ENCODE measurements at places on chromosomes 11 and 22.
A peak's percentile ranks its signal among the peaks of the same experiment; 100 is the strongest.

DNA sequence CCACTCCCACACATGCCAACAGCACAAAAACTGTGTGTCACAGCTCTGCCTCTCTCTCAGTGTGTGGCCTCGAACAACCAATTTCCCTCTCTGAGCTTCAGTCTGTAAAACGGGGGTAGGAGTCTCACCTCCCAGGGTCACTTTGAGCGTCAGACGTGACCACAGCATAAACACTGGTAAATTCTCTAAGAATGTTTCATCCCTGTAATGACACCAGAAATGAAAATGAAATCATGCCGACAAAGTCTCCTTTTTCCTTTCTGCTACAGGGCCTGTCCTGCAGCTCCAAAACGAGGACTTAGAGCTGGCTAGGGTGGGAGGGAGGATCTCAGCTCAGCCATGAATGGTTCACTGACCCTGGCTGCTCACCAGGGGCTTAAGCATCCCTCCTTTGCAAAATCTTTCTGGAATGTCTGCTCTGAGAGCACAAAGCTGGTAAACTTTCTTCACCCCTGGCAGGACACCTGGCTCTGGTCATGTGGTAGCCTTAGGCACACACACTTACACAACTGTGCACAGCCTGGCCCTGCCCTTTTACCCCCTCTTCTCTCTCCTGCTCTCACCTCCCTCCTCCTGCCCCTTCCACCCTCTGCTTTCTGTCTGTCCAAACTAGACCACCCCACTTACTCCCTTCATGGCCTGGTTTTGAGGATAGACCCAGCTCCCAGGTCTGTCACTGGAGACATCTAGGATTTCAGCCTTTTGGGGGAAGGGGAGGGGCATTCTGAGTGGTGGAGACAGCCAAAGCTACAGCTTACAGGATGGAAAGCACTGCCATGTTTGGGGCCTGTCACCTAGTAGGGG is 12.3 kb upstream of the TSKU start:
- DNase-seq, result peak; percentile 73

DNA sequence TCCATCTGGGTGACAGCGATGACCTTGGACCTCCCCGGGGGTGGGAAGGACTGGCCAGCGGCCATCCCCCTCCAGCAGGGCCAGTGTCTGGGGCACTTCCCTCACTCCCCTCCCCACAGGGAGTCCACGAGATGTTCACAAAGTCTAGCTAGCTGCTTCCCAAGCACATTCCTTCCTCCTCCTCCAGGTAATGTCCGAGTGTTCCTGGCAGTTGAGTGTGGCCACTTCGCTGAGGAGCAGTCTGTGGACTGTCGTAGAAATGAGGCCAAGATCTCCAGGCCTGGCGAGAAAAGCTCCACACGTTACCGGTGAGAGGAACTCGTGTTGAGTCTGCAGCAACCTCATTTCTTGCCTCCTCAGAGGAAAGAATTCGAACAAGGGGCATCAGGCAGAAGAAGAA is 425.5 kb downstream of the BRD1 start:
- no peak for DNase-seq

DNA sequence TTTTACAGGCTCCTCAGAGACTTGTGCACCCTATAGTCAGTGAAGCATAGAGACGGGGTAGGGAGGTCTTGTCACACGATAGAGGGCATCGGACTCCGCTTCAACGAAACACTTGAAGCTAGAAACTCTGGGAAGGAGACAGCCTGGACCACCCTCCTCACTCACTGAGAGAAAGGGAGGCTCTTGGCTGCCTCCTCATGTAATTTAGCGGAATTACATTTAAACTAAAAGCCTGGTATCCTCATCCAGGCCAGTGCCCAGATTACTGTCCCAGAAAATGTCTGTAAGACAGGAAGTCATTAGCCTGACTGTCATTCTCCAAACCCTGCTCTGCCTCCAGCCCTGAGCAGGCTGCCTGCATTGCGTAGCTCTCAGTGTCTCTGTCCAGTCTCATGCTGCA is 36.0 kb downstream of the TTLL1 start:
- peak; percentile 83 for DNase-seq

DNA sequence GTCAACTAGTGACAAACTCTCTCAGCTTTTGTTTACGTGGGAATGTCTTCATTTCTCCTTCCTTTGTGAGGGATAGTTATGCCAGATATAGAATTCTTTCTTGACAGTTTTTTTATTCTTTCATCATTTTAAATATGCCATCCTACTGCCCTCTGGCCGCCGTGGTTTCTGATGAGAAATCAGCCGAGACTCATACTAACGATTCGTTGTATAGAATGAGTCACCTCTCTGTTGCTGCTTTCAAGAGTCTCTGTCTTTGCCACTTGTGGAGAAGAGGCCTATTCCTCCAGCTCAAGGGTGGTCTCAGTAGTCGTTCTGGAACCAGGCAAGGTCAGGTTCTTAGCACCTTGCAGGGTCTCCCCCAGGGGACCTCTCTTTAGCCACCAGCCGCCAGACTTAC is 8.0 kb downstream of the MYO7A start:
- no peak for DNase-seq

DNA sequence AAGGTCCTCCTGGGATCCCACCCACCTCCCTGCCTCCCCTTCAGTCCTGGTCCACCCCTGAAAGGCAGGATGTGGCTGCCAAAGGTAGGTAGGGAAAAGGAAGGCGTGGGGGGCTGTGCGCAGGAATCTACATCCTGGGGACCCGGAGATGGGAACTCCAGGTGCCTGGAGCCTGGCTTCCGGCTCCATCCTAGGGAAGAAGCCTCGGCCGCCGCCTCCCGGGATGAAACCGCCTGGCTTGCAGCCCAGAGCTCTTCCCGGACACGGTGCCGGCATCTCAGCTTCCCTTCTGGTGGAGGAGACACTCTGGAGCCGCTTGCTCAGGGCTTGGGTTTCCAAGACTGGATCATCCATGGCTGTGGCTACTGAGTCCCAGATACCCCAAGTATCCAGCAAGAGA is 33.3 kb upstream of the PDGFB start:
- no peak for DNase-seq

DNA sequence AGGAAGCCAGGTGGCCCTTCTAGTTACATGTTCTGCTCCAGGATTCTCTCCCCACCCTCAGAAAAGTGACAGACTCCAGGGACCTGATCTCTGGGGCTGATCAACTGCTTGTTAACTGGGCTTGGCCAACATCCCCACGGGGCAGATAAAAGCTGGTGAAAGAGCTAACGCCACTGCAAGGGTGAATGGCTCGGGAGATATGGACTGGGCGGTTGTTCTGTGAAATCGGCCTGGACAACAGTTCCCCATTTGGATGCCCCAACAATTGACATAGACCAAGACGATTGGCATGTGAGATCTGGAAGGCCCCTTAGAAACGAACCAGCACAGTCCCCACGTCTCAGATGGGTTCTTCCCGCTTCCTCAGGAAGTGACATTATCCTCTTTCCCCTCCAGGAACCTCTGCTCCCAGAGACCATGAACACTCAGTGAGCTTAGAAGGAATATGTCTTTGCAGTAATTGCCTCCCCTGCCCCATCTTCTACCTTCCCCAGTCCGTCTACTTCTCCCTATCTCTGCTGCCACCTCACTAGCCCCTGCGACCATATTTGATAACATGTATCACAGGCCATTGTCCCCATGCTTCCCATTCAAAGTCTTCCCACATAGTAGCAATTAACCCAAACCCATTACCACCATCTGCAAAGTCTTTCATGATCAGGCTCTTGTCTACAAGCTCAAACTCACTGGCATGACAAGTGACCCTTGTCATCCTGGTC is 5.6 kb upstream of the PRG2 start:
- no peak for DNase-seq

GRCh38 chr11:2575591-2576051 is 124.2 kb downstream of the KCNQ1OT1 start:
- no peak for DNase-seq

DNA sequence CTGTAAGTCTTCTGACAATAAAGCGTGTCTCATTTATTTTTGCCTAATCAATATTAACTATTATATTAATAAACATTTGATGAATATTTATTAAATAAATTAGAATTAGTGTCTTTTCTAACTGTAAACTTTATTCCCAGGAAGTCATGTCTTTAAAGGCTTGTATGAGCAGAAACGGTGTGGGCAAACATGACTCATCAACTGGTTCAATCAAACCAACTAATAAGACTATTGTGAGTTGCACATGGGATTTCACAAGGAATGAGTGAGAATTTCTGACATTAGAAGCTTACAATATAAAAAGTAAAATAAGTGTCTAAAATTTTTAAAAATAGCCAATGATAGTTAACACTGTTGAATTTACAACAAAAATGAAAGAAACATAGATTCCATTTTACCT is 259.2 kb upstream of the CTSC start:
- no peak for DNase-seq

- no peak for DNase-seq
Measured at GRCh38 chr11:132772703-132773545, 759.4 kb downstream of the OPCML start.

- peak; percentile 79 for DNase-seq
Measured at GRCh38 chr22:24706054-24706453, 68.5 kb downstream of the PIWIL3 start.

DNA sequence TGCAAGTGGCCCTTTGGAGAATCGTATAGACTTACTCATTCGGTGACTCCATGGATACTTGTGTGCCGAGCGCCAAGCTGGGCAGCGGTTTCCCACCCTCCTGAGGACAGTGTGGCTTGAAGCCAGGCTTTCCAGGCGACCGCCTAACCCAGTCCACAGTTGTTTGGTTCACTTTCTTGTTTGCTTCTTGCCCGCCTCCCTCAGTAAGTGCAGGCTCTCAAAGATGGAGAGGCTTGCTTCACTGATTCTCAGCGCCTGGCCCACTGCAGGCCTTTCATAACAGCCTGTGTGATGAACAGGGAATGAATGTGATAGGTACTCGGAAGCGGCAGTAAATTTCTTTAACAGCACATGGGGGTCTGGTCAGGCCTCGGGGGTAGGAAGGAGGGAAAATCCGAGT is 11.2 kb upstream of the MDK start:
- no peak for DNase-seq

DNA sequence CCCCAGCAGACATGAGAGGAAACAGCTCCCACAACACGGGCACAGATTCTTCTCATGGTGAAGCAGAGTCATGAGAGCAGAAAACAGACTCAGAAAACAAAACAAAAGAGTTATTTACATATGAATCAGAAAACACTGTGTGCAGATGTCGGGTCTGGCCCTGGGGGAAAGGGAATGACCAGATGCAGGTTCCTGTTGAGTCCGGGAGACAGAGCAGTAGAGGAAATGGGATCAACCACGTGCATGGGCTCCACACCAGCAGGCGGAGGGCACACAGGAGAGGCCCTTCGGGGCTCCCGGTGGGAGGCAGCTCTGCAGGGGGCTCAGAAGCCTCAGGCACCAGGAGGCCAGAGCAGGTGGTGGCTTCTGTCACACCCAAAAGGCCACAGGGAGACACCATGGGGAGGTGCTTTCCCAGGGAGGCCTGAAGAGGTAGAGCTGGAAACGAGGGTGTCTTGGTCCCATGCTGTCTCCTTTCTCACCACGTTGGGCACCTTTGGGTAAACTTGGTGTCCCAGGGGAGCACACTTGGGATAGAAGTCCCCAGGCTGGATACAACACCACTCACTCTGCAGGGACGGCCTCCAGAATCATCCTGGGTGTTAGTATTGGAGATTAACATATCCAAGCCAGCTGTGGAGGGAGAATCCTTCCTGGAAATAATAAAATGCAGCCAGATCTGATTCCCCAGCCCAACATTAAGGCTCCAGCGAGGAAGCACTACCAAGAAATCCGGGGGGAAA is 764.7 kb downstream of the BRD1 start:
- DNase-seq, result peak; percentile 77

DNA sequence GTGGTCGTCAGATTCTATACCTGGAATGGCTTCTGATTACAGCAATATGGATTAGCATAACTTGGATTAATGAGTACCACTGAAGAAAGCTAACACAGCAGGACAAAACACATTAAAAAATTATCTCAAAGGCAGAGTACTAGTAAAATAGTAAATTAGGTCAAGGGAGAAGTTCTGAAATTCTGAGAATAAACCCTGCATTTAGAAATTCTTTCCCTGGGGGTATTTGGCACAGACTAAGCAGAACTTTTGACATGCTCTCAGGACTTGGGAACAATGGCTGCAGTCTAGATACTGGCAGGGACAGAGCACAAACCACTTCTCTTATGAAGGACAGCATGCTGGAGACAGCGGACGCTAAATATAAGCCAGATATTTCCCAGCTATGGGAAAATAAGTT is 85.6 kb upstream of the GRIA4 start:
- DNase-seq, result no peak

DNA sequence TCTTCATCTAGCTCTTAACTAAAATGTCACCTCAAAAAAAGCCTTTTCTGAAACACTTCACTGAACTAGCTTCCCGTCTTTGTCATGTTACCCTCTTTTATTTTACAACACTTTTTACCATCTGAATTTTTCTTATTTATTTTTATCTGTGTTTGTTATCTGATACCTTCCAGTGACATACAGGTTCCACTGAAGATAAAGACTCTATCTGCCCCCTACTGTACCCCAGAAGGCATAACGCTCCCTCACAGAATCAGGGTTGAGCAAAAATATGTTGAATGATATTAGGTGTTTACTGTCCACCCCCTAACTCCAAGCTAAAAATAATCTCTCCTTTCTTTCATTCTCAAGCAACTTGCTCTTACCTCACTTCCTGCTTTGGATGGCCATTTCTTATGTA is 654.2 kb downstream of the NELL1 start:
- DNase-seq, result peak; percentile 1

DNA sequence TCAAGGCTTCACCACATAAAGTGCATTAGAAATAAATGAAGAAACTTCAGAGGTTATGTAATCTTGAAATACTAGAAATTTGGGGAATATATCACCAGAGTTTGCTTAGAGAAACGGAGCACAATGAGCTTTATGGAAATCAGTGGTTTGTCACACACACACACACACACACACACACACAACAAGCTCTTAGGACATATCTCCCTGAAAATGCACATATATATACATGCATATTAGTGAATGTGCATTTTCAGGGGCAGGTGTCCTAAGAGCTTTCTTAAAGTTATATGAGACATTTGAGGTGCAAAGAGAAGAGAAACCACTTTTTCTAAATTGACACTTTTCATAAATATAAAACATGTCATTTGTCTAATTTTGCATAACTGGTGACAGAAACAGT is 93.7 kb upstream of the CARD18 start:
- DNase-seq, result no peak

DNA sequence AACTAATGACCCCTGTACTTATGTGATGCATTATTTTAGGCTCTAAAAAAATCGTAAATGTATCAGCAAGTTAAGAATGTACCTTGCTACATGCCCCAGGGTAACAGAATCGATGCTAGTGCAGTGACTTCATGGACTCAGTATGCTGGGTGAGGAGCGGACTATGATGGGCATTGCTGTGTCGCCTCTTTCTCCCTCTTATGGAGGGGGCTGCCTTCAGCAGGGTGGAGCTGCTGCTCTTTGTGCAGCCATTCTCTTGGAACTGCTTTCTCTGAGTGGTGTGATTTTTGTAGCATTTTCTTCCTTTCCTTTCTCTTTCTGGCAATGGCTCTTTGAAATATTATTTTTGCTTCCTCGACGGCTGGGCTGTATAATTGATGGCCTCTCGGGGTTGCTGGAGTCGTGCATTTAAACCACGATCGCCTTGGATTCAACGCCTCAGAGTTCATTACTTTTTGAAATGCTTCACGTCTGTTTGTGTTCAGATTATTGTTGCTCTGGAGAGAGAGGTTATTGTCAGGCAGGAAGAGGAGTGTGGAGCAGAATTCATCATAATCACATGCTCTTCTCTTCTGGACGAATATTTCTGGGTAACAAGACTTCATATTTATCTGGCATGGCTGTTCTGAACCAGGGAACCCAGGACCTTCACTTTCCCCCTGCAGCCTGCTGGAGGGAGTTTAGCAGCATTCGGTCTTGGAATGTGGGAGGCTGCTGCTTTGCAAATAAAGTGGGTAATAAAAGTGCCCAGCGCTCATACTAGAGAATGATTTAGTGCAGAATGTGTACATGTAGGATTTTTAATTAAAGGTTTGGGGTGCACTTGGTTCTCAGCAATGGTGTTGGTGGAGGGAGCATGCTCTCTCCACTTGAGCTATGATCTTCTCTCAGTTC is 804.2 kb downstream of the NTM start:
- no peak for DNase-seq

Measured in ELF-1 (cell line).